H1 (cell line): ENCODE measurements at places on chromosomes 1 and 21. TPM values are rescaled to one million over a fixed set of nuclear protein-coding genes. Genes with fewer than 3 reads are reported as not detected.

- no peak for DNase-seq
Observed at GRCh38 chr1:229028544-229028943, 242.4 kb upstream of the RAB4A start.

Gene GSTM3
- 2.2 and 4.3 TPM in 2 replicates for total RNA-seq

- no peak for DNase-seq
Observed at GRCh38 chr21:32141318-32141633, 137.6 kb downstream of the MIS18A start.

DNA sequence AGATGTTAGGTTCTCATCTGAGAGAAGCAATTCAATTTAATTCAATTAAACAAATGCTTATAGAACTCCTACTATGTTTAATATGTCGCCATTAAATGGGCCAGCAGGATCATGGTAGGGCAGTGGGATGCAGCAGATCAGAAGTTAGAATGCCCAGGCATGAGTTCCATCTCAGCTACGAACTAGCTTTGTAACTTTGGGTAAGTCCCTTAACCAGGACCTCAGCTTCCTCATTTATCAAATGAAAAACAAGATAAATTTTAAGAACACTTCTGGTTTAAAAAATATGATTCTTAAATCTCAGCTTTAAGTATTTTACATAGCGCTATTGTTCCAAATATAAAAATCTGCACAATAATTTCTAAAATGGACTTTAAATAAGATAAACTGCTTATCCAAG, 67.5 kb upstream of the GFI1 start:
- no peak for DNase-seq

Gene SLC16A4
- total RNA-seq: 0.33 and 0.43 TPM in 2 replicates

Gene EXTL1
- 1.2 and 1.3 TPM in 2 replicates for total RNA-seq

Gene FCMR
- total RNA-seq: not detected in 2 replicates
